ENCODE measurements at places on chromosomes 7 and 10.
A peak's percentile ranks its signal among the peaks of the same experiment; 100 is the strongest.

DNA sequence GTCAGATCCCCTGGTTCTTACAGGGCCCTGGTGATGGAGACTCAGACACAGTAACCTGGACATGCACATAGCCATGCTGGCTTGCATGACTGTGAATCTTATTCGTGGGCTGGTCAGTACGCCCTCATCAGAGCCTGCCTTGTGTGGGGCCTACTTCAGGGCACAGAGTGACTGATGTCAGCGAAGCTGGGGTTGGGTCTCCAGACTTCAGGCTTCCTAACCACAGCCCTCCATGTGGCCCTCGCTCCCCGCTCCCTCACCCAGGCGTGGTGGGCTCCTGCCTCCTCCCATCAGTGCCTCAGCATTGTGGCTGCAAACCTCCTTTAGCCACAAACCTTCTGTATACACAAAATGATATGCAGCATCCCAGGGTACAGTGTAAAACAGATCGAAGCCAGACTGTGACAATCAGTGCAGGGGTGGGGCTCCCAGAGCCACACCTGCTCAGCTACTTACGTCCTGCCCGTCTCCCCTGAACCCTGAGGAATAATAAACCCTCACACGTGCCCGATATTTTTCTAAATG is 7.1 kb upstream of the C10orf105 start:
- DNase-seq, result peak; percentile 68

- DNase-seq, result no peak
Measured at GRCh38 chr10:70784471-70784870, 706 bp downstream of the TBATA start.

GRCh38 chr7:158110034-158110590 is 477.5 kb downstream of the PTPRN2 start:
- DNase-seq, result no peak

GRCh38 chr10:76197293-76197692 is 765.9 kb downstream of the LRMDA start:
- DNase-seq, result no peak

- no peak for DNase-seq
Measured at GRCh38 chr10:12716042-12716441, 285.5 kb downstream of the CCDC3 start.

DNA sequence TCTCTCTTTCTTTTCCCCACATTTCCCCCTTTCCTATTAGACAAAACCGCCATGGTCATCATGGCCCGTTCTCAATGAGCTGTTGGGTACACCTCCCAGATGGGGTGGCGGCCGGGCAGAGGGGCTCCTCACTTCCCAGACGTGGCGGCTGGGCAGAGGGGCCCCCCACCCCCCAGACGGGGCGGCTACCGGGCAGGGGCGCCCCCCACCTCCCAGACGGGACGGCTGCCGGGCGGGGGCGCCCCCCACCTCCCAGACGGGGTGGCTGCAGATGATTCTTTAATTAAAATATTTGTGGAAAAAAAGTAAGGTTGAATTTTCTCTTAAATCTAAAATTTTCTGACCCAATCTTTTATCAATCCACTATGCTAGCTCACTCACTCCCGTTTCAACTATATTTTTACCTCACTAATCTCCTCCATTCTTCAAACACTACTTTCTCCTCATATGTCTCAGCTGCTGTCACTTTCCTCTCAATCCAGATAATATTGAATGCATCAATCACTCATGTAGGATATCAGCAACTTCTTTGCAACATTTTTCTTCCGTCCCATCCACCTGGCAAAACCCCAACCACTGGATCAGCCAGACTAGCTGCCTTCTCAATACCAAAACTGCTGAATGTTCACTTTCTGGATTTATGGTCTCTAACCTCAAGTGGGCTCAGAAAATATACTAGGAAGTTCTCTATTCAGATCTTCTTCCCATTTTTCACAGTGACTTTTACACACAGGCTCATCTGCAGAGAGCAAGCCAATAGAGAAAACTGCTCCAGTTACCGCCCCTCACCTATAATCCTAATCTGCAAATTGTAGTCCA is 81.1 kb upstream of the TRIM24 start:
- no peak for DNase-seq

GRCh38 chr7:46003161-46003560 is 82.1 kb upstream of the IGFBP3 start:
- no peak for DNase-seq

DNA sequence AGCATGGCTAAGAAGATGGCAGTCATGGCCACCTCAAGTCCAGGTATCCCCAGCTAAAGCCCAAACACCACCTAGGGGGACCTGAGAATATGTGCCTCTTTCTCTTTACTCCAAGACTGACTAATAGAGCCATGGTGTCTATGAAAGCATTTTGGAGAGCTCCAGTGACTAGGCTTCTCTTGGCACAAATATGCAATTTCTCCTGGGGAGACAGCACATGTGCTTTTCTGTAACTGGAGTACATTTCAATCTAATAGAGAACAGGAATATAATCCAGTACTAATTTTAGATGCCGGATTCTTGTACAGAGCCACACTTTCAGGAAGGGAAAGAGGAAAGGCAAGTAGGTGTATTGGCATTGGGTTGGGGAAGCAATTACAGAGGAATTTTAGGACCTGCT is 260.1 kb downstream of the BMPER start:
- DNase-seq, result no peak

- no peak for DNase-seq
Measured at GRCh38 chr7:130154131-130154500, 51.1 kb downstream of the TMEM209 start.

- no peak for DNase-seq
Measured at GRCh38 chr10:34808801-34809745, 6.0 kb downstream of the PARD3 start.

DNA sequence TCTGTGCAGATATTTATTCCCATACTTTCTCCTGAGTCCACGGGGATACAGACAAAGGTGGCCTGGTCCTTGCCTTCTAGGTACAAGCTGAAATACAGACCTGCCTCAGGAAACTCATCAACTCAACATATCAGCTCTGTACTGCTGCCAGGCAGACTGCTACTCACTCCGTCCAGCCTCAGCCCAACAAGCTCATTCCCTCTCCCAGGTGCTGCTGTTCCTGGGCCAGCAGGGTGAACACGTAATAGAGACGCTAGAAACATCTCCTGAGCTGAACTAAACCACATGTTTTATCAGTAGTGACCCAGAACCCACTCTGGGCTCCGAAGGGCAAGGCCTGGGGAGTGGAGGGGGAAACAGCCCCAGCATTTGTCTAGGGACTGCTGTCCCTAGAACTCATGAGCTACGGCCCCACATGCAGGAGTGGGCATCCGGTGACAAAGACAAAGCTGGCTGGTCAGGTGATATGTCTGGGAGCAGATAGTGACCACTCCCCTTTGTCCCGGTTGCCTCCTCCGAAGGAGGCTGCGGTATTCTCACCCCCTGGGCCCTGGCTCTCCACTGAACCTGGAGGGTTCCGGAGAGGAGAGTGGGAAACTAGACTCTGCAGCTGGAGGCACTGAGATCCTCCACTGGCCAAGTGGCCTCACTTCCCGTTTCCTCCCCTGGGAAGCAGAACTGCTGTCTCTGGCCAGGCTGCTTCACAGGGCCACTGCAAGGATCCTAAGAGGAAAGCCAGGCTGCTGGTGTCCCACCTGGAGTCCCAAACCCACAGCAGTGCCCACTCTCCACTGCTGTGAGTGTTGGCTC is 116.1 kb downstream of the FAM53B start:
- DNase-seq, result no peak

DNA sequence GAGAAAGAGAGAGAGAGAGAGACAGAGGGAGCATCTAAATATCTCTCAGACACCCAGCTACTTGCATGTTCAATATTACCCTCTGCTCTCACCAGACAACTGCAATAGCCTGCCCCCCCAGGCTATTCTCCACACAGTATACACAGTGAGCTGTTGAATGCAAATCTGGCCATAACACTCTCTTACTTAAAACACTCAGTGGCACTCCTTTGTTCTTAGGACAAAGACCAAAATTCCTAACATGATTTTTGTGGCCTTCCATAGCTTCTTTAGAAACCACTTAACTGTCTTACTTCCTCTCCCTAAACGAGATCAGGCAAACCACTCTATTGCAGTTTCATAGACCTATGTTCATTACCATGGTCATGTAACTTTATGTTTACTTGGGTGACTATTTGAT is 903.6 kb upstream of the AUTS2 start:
- no peak for DNase-seq

GRCh38 chr10:73768881-73769280 is 13.0 kb upstream of the CHCHD1 start:
- peak; percentile 52 for DNase-seq

DNA sequence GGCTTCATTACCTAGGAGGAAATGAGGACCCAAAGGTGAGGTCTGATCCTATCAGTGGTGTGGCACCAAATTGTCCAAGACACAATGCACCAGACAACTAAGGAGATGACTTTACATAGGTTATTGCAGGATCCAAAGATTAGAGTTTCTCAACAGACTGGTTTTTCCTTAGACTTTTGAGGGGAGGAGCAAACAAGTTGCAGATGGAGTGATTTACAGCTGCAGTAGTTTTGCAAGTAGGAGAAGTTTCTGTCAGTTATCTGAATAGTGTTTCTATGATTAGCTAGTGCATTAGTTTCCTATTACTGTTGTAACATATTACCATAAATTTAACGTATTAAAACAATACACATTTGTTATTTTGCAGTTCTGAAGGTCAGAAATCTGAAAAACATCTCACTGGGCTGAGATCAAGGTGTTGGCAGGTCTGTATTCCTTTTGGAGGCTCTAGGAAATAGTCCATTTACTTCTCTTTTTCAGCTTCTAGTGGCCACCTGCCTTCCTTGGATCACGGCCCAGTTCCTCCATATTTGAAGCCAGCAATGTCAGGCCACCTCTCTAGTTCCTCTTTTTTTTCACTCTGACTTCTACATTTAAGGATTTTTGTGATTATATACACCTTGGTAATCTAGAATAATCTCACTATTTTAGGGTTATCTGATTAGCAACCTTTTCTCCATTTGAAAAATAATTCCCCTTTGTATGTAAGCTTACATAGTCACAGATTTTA is 994.9 kb downstream of the REEP3 start:
- DNase-seq, result no peak

- DNase-seq, result no peak
Measured at GRCh38 chr7:96670338-96671289, 39.0 kb downstream of the SEM1 start.

- no peak for DNase-seq
Measured at GRCh38 chr10:70601746-70602145, 795 bp downstream of the PRF1 start.

Measured in stimulated activated naive CD4-positive, alpha-beta T cell treated with Interleukin-2 at 50 U/mL for 16 hours (primary cell).